NCI-H1436 (cell line): ENCODE measurements at places on chromosomes 7 and 10.

DNA sequence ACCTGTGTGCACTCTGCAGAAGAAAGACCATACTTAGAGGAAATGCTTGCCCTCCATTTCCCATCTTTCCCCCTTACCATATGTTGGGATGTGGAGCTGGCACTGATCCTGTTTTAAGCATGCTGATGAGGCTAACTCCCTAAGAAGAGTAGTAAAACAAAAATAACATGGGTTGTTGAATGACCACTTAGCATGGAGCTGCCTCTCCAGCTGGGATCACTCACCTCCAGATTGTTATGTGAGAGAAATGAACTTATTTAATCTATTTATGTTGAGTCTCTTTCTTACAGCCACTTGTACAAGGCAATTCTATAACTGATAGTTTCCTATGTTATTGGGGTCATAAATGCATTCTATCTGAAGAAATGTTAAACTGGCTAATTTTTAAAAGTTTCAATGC, 17.0 kb downstream of the CTTNBP2 start:
- DNase-seq, result no peak

GRCh38 chr7:134919240-134919641, 67.1 kb upstream of the AGBL3 start:
- DNase-seq, result no peak

DNA sequence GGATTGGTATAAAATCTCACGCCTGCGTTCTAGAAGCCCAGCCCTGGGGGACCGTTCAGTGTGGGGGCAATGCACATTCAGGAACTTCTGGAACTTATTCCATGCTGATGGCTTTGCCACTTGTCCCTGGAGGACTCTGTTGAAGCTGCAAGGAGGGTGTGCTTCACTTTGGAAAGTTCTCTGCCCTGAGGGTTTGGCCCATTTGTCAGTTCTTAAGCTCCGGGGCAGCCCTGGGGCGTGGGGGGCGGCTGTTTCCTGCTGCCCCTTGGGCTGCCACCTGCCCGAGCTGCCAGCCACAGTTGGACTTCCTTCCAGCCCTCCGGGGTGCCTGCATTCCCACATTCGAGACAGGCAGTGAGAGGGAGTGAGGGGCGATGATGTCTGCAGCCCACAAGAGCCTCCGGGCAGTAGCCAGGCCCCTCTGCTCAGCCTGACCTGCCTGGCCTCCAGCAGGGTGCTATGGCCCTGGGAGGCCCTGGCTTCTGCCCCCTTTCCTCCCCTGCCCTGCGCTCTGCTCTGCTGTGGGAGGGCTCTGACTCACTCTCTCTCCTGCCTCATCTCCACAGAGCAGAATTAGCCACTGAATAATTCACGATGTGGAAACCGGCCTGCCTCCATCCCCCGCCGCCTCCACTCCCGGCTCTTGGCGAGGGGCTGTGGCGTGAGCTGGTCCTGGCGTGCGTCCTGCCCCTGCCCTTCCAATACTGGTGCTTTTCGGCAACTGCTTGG, 1.9 kb downstream of the TTYH3 start:
- no peak for DNase-seq

GRCh38 chr10:103843045-103843444, 12.3 kb downstream of the SH3PXD2A start:
- DNase-seq, result no peak

GRCh38 chr7:110891197-110891596, 199.7 kb upstream of the LRRN3 start:
- no peak for DNase-seq

- DNase-seq, result no peak
These were observed 319.5 kb downstream of the DNAJB6 start for GRCh38 chr7:157656195-157656769.

- no peak for DNase-seq
These were observed 142.9 kb downstream of the NRF1 start for GRCh38 chr7:129754406-129754805.

GRCh38 chr7:78924581-78924980, 528.9 kb downstream of the MAGI2 start:
- no peak for DNase-seq

- DNase-seq, result no peak
These were observed 158.8 kb upstream of the SEMA3E start for GRCh38 chr7:83807774-83808173.

GRCh38 chr10:17918187-17918903, 33.4 kb upstream of the SLC39A12 start:
- DNase-seq, result no peak

DNA sequence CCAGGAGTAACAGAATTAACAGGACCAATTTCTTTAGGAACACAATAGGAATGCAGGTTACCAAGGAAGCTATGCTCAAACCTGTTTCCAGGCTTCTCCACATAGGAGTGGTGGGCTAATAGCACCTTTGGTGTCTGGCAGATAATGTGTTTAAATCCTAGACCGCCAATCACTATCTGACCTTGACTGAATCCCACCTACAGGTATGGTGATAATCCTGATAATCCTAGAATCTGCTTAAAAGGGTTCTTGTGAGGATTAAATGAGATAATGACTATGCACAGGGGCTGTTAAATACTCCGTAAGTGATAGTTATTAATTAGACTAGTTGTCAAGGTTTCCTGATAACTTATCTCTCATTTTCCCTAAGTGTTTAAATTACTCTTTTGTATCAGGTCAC, 81.2 kb downstream of the EPC1 start:
- no peak for DNase-seq

DNA sequence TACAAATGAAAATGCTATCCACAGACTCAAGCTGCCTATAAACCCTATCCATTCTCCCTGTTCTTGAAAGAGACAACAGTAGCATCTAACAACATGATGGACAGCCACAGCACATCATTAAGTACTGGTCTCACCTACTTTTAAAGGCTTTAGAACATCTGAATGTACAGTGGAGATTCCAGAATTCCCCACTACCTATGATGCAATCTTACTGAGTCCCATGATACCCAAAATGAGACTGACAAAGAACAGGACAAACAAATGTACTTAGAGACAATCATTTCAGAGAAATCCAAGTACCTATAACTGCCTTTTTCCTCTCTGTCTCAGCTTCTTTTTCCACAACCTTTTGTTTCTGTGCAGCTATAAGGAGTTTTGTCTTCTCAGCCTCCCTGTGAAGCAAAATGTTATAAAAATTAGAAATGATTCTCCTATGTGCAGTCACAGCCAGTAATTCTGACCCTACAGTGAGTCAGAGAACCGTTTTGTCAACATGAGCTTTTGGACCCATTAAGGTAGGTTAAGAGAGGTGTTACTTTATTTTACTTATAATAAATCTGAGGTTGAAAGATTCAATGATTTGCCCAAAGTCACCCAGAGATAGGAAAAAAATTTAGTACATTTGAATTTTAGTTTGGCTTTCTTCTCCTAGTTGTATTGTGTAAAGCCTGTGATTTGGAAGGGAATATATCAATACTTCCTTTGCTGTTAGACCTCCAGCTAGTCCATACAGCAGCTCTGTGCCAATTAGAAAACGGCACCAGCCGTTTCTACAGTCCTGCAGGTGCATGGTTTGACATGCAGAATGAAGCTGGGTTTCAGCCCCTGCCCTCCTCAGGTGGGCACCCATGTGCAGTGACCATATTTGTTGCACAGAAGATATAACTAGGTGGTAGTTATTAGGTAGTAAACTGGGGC, 21.9 kb downstream of the ERLIN1 start:
- DNase-seq, result no peak

GRCh38 chr7:27143950-27144780, 684 bp upstream of the HOXA5 start:
- DNase-seq, result no peak

- DNase-seq, result no peak
These were observed 106.0 kb downstream of the TCF7L2 start for GRCh38 chr10:113056030-113056429.

DNA sequence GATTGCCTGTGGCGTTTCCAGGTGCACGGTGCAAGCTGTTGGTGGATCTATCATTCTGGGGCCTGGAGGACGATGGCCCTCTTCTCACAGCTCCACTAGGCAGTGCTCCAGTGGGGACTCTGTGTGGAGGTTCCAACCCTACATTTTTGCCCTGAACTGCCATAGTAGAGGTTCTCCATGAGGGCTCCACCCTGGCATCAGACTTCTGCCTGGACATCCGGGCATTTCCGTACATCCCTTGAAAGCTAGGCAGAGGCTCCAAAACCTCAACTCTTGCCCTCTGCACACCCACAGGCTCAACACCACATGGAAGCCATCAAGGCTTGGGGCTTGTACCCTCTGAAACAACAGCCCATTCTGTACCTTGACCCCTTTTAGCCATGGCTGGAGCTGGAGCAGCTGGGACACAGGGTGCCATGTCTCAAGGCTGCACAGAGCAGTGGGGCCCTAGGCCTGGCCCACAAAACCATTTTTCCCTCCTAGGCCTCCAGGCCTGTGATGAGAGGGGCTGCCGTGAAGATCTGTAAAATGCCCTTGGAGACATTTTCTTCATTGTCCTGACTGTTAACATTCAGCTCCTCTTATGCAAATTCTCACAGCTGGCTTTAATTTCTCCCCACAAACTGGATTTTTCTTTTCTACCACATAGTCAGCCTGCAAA, 10.0 kb upstream of the FGL2 start:
- DNase-seq, result no peak

GRCh38 chr10:130395248-130395936, 259.2 kb downstream of the GLRX3 start:
- no peak for DNase-seq

DNA sequence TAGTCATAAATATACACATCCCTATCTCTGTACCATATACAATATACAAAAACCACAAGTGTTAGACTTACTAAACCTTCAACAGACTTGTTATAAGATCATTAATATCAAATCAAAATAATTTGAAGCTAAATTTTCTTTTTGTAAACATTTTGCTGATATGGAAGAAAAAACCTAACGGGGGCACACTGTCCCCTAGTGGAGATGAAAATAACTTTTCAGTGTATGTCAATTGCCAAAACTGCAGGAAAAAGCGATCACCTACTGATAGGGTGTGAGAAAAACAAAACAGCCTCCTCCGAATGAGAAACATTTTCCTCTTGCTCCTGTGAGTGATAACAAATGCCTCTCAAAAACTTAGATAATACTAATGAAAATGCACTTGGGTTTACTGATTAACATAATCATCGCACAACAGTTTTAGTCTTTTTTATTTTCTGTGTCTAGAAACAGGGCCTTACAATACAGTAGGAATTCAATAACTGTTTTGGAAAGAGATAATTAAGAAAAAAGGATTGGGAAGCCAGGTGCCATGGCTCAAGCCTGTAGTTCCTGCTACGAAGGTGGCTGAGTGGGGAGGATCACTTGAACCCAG, 322.7 kb downstream of the CRPPA start:
- no peak for DNase-seq

DNA sequence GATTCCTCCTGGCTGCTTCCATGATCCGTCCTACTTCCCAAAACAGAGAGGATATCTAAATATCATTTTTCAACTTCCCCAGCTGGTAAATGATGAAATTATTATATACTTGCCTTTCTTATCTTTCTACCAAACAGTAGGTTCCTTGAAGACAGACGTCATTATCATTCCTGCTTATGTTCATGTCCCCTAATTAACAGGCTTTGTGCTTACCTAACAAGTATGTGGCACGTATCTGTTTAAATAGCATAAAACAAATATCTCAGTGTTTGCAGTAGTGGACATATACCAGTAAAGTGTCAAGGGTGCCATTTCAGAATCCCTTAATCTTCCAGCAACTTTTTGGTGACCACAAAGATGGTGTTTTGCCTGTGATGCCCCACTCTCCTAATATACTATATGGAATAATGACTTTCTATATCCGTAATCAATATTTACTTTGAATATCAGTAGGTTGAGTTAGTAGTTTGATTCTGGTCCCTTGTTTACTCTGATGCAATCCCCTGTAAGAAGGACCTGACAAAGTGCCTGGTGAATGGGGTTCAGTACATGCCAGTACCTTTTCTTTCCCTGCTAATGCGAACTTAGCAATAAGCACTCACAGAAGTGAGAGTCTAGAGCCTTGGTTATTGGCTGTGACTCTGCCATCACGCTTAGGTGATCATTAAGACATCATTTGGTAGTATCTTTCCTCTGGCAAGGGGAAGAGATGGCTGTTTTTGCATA, 124.4 kb downstream of the ITIH5 start:
- no peak for DNase-seq

- DNase-seq, result peak; percentile 10
These were observed 881 bp upstream of the SSBP1 start for GRCh38 chr7:141737118-141737835.

DNA sequence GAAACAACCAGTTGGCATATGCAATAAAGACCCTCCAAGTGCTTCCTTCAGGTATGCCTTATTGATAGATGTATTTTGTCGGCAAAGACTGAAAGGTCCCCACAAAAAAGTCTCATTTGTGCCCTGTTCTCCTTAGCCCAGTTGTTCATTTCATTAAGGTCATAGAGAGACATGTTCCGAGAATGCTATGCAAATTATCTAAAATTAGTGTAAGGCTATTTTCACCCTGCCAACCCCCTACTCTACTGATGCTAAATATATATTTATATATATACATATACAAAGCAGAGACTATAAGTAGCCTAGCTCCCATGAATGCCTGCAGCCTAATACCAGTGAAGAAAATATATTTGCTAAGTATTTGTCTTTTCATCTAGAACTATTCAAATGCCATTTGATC, 96.7 kb upstream of the ADO start:
- no peak for DNase-seq

DNA sequence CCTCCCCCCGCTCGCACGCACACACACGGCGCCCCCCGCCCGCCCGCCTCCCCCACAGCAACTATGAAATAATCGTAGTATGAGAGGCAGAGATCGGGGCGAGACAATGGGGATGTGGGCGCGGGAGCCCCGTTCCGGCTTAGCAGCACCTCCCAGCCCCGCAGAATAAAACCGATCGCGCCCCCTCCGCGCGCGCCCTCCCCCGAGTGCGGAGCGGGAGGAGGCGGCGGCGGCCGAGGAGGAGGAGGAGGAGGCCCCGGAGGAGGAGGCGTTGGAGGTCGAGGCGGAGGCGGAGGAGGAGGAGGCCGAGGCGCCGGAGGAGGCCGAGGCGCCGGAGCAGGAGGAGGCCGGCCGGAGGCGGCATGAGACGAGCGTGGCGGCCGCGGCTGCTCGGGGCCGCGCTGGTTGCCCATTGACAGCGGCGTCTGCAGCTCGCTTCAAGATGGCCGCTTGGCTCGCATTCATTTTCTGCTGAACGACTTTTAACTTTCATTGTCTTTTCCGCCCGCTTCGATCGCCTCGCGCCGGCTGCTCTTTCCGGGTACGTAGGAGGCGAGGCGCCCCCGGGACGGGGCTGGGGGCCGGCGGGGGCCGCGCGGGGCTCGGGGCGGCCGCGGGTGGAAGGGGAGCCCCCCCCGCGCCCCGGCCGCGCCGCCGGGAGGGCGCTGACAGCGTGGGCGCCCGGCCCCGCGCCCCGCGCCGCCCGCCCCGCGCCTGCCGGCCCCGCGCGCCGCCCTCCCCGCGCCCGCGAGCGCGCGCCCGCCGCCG, 441 bp downstream of the BMI1 start:
- DNase-seq, result peak; percentile 63

- no peak for DNase-seq
These were observed 930 bp downstream of the KNDC1 start for GRCh38 chr10:133160826-133161471.
